ENCODE measurements at places on chromosomes 1 and 21.

DNA sequence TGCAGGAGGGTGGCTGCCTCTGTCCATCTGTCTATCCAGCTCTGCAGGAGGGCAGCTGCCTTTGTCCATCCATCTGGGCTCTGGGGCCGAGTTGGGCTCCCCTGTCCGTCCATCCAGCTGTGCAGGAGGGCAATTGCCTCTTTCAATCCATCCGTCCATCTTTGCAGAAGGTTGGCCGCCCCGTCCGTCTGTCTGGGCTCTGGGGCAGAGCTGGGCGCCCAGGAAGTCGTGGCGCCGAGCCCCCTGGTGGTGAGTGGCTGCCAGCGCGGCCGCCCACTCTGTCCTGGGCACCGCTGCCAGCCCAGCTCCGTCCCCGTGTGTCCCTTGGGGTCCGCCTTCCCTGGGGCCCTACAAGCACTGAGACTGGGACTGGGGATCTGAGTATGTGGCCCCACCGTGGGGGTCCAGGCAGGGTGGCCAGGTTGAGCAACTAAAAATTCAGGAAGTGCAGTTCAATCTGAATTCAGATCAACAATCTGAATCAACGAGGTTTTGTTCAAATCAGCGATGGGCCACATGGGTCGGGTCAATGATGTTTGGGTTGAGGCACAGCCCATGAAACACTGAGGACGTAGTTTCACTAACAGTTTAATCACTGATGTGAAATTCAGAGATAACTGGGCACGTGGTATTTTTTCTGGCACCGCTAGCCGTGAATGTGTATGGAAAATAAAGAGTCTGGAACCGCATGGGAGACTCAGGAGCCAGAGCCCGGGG, 99.1 kb upstream of the ACTRT2 start:
- no peak for DNase-seq

DNA sequence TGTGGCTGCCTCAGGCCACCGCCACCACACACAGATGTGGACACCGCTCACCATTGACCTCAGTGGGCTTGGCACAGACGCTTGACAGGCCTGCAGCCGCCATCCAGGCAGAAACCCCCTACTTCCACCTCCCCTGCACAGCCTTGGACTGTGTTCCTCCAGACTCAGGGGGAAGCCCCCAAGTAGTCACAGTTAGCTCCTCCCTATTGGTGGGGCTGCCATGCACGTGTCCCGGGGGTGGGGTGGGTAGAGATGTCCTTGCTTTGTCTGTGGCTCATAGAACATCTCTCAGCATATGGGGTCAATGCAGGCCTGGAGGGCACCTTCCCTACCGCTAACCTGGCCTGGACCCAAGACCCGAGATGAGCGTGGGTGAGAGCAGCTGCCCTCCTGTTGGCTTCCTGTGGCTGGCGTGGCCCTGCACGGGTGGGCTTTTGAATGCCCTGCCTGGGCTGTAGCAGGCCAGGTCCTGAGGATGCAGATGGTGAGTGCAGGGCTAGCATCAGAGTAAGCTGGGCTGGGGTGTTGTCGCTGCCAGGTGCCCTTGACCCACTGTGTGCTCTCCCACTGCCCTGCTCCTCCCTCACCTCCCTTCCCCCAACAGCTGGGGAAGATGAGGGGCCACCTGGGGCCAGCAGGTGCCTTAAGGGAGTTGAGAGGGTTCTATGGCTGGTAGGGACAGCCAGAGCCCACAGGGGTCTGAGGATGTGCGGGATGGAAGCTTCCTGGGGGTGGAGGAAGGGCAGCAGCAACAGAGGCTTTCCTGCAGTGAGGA, 6.2 kb downstream of the CROCC start:
- DNase-seq = no peak

GRCh38 chr21:29258626-29259338, 39.9 kb upstream of the BACH1 start:
- DNase-seq = no peak

DNA sequence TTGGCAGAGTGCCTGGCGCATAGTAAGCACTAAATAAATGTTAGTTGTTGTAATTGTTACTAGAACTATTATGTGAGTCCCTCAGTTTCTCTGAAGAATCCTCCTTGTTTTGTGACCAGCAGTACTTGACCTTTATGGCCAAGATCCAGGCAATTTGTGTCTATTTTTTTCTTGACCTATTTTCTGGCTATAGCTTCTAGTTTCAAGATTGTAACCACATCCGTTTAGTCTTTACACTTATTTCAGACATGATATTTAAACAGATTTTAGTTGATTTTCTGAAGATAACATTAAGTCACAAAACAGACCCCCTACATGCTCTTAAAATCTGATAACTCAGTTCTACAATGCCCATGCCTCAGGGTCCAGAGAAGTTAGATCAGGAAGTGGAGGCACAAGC, 50.3 kb downstream of the CDC7 start:
- DNase-seq = no peak

DNA sequence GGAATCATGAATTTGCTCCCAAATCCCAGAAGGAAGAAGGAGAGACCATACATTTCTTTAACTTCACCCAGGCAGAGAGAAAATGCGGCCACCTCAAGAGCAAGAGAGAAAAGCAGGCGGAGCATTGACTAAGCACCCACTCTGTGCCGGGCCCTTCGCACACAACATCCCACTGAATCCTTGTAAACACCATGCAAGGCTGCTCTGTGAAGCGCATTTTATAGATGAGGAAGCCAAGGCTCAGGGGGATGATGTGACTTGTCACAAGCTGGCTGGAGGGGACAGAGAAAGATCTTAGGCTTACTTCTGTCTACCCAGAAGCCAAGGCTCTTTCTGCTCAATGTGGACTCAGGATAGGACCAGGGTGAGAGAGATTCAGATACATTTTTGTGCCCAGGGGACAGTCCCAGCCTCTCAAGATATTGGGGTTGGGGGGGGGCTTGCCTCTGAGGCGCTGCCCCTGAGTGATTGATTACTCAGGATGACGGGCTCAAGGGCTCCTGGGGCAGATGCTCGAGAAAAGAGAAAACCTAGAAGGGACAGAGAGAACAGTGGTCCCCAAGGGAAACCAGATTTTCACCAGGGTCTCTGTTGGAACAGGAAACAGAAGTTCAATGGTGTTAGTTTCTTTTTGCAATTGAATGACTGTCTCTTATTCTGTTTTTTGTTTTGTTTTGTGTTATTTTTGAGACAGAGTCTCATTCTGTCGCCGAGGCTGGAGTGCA, 19.5 kb downstream of the PADI2 start:
- DNase-seq = no peak
